DMS153 (cell line): ENCODE measurements at places on chromosomes 1 and 21.

- no peak for DNase-seq
These were observed 84.9 kb downstream of the KIF14 start for GRCh38 chr1:200535605-200536004.

- DNase-seq = no peak
These were observed 10.5 kb upstream of the SLAMF1 start for GRCh38 chr1:160657250-160657781.

GRCh38 chr1:100358210-100358609 lies 5.9 kb downstream of the CDC14A start:
- DNase-seq = no peak

DNA sequence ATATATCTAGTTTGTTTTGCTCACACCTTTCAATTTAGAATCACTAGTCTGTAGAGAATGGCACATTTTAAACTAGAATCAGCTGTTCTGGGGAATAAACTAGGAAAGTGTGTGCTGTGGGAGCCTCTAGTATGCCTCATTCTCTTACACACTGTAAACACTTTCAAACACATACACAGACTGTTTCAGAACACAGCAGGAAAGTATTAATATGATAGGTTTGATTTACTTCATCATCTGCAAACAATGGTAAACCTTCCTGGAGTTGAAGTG lies 67.1 kb upstream of the ABCG1 start:
- DNase-seq = no peak

DNA sequence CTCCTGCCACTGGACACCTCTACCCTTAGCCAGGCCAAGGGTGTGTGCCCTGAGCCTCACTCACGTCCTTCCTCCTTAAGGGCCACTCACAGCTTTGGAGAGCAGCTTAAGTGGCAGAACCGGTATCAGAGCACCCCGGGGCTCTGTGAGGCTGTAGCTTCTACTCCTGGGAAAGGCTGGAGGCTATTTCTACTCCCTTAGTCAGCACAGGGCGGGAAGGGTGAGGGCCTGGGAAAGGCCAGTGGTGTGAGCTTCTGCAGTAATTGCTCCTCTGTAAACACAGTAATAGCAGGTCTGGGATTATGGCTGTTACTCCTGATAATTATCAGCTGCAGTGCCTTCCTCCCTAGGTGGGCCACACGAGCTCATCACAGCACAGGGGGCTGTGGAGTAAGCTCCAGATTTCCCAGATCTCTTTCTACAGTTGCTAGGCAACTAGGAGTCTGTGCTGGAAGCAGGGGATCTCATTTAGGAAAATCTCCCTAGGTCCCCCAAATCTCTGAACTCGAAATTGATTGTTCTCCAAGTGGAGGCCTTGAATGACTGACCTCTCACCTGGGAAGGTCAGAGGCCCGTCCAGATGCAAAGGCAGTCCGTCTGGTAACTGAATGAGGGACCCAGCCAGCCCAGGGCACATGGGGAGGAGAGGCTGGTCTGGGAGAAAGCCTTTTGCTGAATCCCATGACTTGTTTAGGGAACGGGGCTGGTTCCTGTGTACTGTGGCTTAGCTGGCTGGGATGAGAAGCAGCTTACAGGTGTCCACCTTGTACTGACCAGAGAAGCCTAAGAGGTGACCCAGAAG lies 29.3 kb downstream of the IER5 start:
- DNase-seq = peak; percentile 67

DNA sequence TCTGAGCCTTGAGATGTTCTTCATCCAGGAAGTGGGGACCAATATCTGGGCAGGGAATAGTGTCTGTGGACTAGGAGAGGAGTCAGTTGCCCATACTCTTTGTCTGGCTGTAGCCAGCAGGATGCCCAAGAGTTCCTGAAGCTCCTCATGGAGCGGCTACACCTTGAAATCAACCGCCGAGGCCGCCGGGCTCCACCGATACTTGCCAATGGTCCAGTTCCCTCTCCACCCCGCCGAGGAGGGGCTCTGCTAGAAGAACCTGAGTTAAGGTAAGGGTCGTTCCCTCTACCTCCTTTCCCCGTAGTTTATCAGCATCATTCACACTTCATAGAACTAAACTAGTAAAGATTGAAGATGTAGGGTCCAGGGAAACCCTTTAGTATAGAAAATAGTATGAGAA lies 3.4 kb upstream of the PPOX start:
- DNase-seq = no peak

GRCh38 chr1:28176492-28177470 lies at the start of gene PTAFR:
Gene PTAFR (minus strand): TSS chr1:28176690. CDS start chr1:28151021, 25,669 bp downstream.
- no peak for DNase-seq

DNA sequence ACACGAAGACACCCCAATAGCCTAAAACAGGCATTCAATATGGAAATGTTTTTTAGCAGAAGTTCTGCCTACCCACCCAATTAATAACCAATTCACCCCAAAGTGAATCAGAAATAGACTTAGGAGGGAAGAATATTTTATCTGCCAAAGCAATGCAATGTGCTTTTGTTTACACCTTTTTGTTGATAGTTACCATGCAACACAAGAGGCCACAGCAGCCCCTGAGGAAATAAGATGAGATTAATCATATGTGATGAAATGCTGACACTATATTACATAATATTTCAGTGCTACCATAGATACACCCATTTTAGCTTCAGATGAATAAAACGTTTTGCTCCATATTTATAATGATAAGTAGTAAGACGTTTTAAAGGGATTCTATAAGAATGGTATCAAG lies 60.9 kb upstream of the RGS2 start:
- no peak for DNase-seq

DNA sequence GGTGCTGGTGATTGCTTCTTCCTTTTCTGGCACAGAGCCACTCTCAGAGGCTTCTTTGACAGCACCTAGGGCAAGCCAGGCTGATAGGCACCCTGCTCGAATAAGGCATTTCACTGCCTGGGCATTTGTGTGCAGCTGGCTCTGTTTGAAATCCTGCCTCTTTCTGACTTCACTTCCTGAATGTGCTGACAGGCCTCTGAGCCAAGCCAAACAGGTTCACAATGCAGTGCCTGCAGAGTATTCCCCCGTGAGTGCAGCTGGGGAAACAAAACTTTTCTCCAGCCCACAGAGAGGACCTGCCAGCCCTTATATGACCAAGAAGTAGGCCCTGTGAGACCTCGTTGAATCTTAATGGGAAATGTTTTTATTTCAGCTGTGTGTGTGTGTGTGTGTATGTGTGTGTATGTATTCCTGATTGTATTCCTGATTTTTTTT lies 10.4 kb downstream of the JUN start:
- peak; percentile 96 for DNase-seq

DNA sequence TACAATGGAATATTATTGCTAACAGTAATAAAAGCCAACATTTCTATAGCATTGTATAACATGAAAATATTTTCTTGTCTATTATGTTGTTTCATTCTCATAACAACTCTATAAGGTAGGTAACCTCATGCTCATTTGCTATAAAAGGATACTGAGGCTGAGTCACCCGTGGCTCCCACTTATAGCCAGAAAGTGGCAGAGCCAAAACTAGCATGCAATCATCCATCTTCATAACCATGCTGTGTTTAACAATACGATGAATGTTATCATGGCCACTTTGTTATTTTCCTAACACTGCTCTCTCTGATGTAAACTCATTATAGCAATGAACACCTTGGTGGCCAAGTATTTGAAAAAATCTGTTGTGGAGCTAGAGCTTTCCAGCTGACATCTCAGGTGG lies 80.8 kb upstream of the JUN start:
- DNase-seq = no peak

DNA sequence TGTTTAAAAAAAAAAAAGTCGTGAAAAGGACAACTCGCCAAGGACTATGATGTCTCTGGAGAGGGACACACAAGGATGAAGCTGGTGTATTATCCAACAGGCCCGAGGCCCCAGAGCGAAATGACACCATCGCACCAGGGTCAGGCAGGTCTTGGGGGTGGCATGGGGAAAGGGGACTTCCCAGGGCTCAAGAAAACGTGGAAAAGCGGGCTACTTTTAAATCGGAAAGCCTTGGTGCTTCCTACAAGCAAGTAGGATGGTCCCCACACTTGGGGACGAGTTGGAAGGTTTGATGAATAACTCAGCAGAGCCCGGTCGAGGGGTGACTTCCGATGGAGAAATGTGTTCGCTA lies 505 bp upstream of the GNPAT start:
- no peak for DNase-seq

DNA sequence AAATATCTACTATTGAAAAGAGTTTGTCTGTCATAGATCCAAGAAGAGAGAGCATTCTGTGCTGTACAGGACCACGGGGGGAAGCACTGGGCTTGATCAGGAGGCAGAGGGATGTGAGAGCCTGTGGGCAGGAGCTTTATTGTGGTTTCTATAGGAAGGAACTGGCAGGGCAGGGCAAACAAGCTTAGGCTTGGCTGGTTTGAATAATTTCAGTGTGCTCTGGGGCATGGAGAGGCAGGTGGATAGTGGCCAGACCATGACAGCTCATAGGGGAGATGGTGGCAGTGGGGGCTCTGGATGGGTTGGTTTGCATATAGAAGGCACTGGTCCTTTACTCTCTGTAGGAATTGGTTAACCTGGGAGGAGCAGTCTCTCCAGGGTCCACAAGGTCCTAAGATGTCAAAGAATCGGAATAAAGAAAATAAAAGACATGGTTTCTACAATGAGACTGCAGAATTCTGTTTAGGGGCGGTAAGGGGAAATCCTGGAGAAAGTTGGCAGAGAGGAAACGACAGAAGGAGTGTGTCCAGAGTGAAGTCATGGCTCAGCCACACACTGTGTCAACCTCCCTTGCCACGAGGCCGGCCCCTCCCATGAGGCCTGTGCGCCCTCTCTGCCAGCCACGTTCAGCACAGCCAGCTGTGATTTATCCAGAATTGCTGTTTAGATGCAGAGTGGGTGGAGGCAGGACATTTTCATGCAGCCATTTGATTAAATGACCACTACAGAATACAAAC lies 81.7 kb upstream of the PGBD5 start:
- no peak for DNase-seq

DNA sequence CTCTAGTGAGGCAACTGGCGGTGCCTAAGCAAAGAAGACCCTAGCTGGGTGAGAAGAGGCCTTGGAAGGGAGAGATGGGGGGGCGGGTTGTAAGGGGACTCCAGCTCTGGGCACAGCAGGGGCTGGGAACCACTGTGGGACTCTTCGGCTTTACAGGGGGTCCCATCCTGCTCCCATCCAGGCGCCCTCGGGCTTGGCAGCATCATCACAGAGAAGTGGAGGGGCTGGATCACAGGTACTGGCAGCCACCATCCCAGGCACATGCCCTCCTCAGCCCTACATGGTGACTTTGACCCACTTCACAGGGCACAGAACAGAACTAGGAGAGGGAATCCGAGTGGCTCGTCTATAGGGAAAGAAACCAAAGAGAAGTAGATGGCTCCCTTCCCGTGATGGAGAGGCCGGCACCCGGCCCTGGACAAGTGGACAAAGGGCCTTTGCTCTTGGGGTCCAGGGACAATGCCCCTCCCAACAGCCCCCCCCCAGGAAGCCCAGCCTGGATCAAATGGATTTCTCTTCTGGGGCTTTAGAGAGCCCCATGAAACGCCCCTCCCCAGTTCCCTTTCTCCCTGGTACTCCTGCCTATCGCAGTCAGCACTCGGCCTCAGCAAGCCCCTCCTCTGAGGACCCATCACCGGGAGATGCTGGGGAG lies 54.0 kb upstream of the ECE1 start:
- DNase-seq = no peak

DNA sequence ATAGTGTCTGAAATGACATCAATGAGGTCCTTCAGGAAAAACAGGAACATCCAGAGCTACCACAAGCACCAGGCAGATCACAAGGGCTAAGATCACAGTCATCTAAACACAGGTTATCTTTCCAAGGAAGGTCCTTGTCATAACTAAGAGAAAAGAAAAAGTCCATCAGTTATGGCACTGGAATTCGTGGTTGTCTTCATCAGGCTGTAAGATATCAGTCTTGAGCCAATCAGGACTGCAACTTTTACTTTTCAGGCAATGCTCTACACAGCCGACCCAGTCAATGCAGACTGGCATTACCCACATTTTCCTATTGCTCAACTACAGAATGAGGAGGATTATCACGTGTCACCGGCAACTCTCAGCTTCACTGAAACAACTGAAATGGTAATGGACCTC lies 26.4 kb downstream of the SORT1 start:
- no peak for DNase-seq

GRCh38 chr21:35905096-35905962 lies 155.0 kb downstream of the SETD4 start:
- DNase-seq = no peak

DNA sequence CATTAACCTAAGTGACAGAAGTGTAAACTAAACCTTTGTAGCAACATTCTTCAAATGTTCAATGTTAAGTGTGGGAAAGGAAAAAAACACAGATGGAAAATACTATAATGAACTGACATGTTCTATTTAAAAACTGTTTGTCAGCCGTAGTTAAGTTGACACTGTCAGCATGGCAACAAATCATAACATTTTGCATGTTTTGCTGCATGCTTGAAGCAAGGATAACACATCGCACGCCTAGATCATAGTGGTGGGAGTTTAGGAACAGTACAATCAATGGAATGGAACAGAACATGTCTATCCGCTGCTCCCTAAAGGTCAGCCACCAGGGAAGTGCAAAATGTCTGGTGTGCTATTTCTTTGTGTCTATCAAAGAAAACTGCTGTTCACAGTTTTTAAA lies 62.5 kb upstream of the ESRRG start:
- no peak for DNase-seq

- DNase-seq = no peak
These were observed 25.4 kb downstream of the PHGDH start for GRCh38 chr1:119737040-119737682.

DNA sequence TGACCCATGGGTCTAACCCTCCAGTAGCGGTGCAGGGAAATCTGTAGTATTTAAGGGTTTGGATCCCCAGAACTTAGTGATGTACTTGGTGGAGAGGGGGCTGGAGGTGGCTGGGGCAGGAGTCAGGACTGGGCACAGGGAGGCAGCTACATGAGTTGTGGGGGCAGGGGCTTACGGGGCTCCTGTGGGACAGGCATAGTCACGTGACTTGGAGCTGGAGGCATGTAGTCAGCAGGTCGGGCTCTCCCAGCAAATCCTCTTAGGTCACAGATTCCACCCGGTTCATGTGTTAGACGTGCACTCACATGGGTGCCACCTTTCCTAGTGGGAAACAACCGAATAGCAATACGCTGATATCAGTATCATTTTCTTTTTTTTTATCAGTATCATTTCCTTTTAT lies 112.1 kb downstream of the PCP4 start:
- no peak for DNase-seq

DNA sequence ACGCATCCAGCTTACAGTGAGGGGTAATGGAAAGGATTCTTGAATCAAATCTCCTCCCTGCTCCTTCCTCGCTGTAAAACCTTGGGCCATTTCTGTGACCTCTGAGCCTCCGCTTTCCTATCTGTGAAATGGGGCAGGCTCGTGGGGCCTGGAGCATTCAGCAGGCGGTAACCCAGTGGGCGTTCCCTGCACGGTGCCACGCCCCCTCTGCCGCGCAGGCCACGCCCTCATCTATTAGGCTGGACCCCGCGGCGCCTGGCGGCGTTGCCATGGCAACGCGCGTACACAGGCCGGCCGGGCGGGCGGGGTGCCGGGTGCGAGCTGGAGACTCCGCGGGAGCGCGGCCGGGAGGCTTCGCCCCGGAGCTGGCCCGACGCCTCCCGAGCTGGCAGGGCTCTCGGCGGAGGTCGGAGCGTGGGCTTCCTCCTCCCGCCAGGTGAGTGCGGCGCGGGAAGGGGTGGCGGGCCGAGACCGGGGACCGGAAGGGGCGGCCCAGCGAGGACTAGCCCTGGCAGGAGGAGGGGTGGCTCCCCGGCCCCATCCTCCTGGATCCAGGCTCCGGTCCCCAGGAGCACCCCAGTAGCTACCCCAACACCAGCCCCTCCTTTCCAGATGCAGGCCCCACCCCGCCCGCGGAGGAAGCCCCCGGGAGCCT lies at the start of gene FHAD1:
FHAD1 (plus strand) TSS at position 264 of the 655 bp plus-strand sequence. CDS start 4,562 bp downstream, outside the sequence.
- DNase-seq = peak; percentile 73

- DNase-seq = peak; percentile 56
These were observed 29.1 kb downstream of the CHML start for GRCh38 chr1:241611063-241611462.

- DNase-seq = peak; percentile 33
These were observed 147.9 kb upstream of the POU3F1 start for GRCh38 chr1:38194472-38194871.
